NCI-H2081 (cell line): ENCODE measurements at places on chromosomes 11 and 22.

DNA sequence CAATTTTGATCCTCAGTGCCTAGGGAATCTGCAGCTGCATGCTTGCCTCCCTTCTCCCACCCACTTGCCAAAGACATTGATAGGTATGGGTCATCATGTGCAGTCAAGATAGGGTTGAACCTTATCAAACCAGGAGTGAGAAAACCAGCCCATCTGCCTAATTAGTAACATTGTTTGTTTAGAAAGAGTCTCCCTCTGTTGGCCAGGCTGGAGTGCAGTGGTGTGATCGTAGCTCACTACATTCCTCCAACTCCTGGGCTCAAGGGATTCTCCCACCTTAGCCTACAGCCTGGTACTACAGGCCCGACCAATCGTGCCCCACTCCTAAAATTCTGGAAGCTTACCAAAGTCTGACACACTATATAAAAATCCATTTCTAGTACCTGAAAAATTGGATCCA, 4.6 kb downstream of the C11orf71 start:
- DNase-seq, result no peak

DNA sequence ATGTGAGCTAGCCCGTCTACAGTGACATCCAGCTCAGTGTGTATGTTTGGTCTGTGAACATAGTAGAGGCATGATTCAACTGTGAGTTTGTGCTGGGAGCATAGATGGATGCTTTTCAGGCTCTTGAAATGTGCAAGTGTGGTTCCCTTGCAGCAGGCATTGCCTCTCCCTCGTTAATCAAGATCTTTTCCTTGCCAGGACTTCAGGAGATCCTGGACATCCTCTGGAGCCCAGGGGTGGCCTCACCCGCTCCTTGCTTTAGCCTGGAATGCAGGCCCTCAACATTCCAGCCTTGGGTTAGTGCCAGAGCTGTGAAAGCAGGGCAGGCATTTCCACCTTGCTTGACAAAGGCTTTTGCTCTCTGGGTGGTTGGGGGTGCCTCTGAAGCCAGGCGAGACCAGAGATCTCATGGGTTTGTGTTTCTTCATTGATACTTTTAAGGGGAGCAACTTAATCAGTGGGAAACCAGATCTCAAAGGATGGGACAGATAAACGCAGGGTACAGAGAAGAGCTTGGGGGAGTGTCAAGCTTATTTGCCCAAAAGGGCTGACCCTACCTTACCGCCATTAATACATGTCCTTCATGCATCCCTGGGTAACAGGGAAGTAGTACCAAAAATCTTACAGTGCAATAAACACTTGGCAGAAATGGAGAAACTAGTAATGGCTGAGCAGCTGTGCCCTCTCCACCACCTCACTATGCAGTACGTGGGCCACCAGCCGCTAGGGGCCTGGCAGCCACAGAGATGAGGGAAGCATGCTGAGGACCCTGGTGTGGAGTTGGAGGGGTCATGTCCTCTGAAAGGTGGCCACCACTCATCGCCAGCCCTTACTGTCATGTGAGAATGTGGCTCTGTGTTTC, 72.1 kb downstream of the PTPRJ start:
- DNase-seq, result no peak

DNA sequence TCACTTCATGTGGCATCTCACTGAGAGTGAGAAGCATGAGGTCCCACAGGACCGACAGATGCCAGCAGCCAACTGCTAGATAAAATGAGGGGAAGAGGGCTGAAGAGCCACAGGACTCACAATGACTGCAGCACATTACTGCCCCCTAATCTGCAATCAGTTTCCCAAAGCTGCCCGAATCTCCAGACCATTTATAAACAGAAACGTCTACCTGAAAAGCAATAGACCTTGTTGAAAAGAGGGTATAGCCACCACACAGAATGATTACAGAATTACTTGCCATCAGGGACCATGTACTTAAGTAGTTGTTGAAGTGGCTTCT, 12.4 kb upstream of the TEF start:
- DNase-seq, result no peak

DNA sequence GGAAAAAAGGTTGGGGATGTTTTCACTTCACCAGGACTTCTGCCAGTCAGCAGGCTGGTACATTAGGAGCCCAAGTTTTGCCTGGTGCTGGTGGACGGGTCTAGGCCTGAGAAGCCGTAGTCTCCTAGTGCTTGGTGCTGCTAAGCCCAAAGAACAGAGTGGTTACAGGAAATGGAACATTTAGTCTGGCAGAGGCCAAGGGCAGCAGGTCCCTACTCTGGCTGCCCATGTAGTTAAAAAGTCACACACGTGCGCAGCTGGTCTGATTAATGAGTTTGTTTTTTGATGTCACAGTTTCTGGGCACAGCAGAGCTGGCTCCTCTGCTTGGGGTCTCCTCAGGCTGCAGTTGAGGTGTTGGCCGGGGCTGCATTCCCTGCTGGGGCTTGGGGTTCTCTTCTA, 20.6 kb downstream of the BCR start:
- no peak for DNase-seq

DNA sequence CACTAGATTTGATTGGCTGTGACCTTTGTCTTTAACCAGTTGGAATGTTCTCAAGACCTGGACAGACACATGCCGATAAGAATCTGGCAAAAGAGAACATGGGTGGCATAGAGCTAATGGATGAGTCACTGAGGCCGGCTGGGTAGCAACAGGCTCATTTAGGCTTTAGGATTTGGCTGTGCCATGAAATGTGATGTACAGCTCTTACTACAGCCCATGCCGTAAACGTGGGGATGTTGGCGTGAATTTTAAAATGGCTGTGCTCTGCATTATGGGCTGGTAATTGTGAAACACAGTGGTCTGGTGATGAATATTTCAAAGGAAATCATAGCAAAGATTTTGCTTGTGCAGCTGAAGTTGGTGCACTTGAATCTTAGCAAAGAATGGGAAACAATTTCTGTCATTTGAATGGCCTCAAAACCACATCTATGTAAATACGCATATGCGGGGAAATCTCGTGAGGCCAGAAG, 332.4 kb downstream of the TBC1D22A start:
- no peak for DNase-seq

DNA sequence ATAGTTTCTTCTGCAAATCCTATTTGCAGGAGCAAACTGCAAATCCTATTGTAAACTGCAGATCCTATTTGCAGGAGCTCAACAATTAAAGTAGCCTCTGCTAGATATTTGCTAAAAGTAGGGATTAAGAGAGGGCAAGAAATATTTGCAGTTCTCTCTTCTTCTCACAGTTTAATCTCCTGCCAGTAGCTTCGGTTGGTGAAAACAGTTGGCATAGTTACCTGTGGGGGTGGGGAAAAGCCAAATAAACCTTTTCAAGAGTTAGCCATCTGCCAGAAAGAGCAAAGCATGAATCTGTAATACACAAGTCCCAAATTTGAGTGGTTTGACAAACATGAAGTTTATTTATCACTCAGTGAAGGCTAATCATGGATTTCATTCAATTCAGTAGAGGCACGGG, 942.5 kb downstream of the JRKL start:
- DNase-seq, result no peak

GRCh38 chr11:640021-640706, 3.1 kb downstream of the DRD4 start:
- DNase-seq, result no peak

DNA sequence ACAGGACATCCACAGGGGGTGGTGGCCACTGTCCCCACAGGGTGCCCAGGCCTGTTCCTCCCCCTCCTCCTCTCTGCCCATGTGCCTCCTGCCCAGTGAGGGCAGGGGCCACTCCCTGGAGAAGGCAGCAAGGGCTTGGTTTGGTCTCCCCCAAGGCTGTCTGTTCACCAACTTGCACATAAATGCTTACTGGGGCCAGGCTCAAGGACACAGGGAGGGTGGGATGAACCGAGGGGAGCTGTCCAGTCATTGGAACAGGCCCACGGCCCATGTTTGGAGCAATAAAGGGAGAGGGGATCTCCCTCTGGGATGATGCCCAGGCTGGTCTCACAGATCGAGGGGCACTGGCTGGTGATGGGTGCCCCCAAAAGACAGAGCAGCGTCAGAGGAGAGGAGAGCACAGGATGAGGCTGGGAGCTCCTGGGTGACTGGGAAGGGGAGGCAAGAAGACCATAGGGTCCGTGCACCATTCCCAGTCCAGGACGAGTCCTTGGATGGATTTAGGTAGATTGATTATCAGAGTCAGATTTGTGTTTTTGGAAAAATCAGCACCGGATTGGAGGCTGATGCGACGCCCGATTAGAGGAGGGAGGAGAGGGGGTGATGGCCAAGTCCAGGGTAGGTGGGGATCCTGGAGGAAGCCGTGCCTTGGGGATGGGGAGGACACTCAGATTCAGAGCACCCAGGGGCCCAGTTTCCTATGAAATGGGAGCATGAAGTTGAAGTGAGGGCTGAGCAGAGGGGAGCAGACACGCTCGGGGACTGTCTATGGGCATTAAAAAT, 1.1 kb downstream of the IGLL5 start:
- no peak for DNase-seq

- no peak for DNase-seq
Measured at GRCh38 chr11:8218840-8219239, 44.8 kb downstream of the LMO1 start.

DNA sequence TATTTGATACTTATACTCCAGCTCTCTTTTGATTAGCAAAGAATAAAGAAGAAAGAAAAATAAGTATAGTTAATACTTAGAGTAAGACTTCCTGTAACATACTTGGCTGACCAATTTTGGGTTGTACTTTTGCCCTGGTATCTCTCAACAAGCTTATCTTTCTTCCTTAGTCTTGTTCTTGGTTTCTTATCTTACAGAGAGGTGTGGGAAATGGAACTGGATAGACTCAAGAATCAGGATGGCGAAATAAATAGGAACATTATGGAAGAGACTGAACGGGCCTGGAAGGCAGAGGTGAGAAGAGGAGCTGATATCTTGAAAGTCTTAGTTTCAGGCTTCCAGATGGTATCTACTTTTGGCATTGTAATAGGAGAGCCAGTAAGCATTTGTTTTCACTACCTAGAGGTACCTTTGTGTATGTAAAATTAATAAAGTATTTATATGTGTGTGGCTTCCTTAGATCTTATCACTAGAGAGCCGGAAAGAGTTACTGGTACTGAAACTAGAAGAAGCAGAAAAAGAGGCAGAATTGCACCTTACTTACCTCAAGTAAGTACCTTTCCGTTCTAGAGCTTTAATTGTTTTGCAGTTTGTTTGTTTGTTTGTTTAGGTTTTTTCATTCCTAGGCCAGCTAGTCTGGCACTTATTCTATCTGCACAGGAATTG, 11.3 kb upstream of the BACE1-AS start:
- no peak for DNase-seq
